Activated CD4-positive, alpha-beta T cell treated with anti-CD3 and anti-CD28 coated beads, Interleukin-2, amount 10 ng/mL, durations not matched to agents 7 days and 5 days (primary cell): ENCODE measurements at places on chromosomes 1 and 21.
A peak's percentile ranks its signal among the peaks of the same experiment; 100 is the strongest.

DNA sequence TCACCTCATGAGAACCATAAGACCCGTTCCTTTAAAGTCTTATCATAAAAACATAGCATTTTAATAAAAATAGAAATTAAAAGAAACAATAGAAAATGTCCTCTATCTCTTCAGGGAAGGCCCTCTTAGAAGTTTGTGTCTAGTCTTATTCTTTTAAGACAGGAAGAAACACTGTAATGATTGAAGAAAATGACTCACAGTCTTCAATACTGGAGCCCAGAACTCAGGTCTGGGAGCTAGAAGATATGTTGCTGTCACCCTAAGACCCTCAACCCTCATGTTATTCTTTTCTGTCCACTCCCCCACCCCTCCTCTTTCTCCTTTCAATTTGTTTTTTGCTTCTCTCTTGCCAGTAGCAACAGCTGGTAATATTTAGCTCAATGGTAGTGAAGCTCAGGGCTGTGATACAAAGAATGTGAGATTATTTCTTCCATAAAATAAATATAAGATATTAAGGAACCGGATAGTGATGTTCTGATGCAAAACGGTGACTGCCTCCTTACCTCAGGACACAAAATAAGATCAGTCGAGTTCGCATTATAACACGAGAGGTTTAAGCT lies 12.0 kb downstream of the DUSP10 start:
- H3K4me1 ChIP-seq, result peaks cover 85% of the 10 kb centered on the region
- DNase-seq, result no peak

GRCh38 chr1:150512846-150513245 lies 2.7 kb upstream of the FALEC start:
- peaks cover 21% of the 10 kb centered on the region for H3K4me1 ChIP-seq
- H3K4me3 ChIP-seq, result no peak overlapping the region
- no peak for DNase-seq
- H3K27me3 ChIP-seq, result no peaks in the 10 kb centered on the region

DNA sequence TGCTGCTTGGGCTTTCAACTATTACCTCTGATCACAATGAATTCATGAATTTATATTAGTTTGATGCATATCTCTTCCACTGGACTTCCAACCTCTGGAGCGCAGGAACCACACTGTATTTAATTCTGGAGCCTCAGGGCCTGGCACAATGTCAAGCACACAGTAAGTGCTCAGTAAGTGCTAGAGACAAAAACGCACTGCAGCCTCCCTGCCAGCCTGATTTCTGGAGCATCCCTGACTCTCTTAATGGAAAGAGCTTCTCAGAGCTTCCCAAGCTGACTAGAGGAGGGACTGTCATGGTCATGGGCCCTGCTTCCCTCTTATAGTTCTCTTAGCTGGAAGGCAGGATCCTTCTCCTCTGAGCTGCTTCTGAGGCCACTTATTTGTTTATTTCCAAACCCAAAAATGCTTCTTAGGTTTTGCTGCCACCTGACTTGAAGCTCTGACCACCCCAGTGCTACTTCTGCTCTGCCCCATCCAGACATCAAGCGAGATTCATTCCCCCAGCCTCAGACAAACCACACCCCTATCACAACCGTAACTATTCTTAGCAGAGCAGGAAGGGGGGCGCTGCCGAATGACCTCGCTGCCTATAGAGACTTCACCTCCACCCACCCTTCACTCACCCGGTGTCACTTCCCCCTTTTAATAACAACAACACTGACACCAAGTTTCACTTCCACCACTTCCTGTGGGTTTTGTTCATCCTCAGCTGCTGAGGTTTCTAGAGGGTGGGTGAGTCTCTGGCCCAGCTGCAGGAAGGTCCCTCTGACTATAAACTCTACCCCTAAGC lies 33.6 kb downstream of the NUAK2 start:
- DNase-seq, result peak; percentile 92
- H3K27me3 ChIP-seq, result peaks cover 7% of the 10 kb centered on the region
- peaks cover 78% of the 10 kb centered on the region for H3K4me1 ChIP-seq
- H3K4me3 ChIP-seq, result peak overlapping the region; percentile 53
- peak overlapping the region; percentile 92 for H3K27ac ChIP-seq

DNA sequence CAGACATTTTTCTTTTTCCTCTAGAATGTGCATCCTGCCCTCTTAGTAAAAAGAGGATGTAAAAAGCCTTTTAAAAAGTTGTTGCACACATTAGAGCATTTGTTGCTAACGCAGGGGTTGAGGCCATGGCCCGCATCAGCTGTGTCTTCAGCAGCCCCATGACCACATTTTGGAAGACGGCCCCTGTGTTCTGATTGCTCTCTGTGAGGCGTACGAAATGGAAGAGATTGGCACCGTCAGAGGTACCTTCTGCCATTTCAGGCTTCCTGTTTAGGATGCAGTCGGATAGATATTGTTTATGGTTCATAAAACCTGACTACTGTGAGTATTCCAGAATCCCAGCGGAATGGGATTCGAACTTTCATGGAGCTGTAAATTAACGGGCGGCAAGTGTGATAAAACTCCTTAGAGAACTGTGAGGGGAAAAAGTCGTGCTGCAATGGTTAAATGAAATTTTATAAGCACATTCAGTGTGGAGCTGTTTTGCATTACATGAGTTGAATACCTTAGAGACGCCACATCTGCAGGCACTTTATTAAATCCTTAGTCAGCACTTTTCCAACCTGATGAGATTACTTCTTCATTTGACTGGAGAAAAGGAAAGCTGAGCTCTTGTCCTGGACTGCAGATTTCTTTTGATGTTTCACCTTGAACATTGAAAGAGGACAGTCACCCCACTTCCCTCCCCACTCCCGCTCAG lies 273.9 kb downstream of the TM2D1 start:
- H3K27me3 ChIP-seq, result peaks cover 2% of the 10 kb centered on the region
- no peak for DNase-seq
- peaks cover 6% of the 10 kb centered on the region for H3K4me1 ChIP-seq
- H3K36me3 ChIP-seq, result no peaks in the 10 kb centered on the region
- no peak overlapping the region for H3K27ac ChIP-seq

DNA sequence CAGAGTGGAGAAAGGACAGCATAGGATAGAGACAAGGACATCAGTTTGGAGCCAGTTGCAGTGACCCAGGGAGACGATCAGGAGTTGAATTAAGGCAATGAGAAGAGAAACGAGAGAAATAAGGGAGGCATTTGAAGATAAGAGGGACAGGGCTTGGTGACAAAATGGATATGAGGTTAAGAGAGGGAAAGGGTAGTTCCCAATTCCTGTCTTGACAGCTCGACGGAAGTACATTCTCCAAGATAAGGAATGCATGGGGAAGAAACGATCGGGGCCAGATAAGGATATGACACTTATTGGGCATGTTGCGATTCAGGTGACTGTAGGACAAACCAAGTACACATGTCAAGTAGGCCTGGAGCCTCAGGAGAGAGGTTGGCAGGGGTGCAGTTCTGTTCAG lies 18.7 kb upstream of the KCNN3 start:
- DNase-seq, result no peak
- H3K27me3 ChIP-seq, result peaks cover 14% of the 10 kb centered on the region
- H3K36me3 ChIP-seq, result no peaks in the 10 kb centered on the region
- peaks cover 17% of the 10 kb centered on the region for H3K4me1 ChIP-seq

GRCh38 chr21:38220270-38220737 lies 36.5 kb upstream of the KCNJ15 start:
- no peaks in the 10 kb centered on the region for H3K27me3 ChIP-seq
- H3K4me1 ChIP-seq, result peaks cover 5% of the 10 kb centered on the region
- no peak for DNase-seq
- H3K36me3 ChIP-seq, result peaks cover 4% of the 10 kb centered on the region

DNA sequence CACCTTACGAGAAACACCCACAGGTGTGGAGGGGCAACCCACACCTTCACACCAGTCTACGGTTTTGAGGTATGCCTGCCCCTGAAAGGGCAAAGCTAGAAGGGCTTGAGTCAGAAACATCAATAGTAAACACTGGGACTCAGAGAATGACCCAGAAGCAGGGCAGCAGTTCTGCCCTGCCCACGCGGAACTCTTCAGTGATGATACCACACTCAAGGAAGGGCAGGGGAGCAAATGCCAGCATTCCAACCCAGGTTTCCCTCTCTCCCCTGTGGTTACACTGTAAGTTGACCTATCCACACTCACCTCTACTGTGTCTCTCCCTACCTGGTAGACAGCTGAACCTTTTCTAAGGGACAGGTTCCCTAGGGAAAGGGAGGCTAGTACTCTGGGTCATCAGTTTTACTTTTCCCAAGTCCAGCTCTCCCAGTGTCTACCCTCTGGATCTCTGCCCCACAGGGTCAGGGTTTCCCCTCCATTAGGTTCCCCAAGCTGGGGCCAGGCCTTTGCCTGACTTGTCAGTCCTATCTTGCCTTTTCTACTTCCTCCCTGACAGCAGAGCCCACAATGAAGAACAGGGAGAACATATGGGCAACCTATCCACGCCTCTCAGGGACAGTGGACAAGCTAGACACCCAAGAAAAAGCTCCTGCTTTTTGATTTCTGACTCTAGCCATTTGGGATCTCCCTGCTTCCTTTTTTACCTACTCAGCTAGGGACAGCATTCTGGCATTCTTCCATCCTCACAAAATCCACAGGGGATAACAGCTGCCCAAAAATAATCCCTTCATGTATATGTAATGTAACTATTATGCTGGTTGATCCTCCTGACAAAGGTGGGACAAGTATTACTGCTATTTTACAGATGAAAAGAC lies 3.0 kb downstream of the F11R start:
- H3K36me3 ChIP-seq, result peaks cover 2% of the 10 kb centered on the region
- peaks cover 45% of the 10 kb centered on the region for H3K4me1 ChIP-seq
- no peak overlapping the region for H3K27ac ChIP-seq
- H3K4me3 ChIP-seq, result no peak overlapping the region
- DNase-seq, result no peak

DNA sequence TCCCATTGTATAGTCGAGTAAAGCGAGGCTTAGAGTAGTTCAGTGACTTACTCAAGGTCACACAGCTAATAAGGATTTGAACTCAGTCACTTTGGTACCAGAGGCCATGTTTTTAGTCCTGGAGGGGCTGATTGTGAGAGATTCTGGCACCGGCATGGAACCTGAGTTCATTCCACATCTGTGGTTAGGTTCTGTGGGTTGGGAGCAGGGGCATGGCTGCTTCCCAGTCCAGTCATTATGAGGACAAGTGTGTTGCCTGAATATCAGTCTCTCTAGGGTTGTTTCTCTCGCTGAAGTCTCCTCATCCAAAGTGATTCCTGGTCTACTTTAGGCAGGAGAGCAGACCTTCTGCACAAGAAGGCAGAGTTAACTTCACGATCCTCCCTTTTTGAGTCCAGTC lies 90.6 kb downstream of the C1orf94 start:
- no peak overlapping the region for H3K4me3 ChIP-seq
- H3K36me3 ChIP-seq, result no peaks in the 10 kb centered on the region
- no peak for DNase-seq
- H3K27me3 ChIP-seq, result no peaks in the 10 kb centered on the region
- H3K27ac ChIP-seq, result no peak overlapping the region
- H3K4me1 ChIP-seq, result no peaks in the 10 kb centered on the region

DNA sequence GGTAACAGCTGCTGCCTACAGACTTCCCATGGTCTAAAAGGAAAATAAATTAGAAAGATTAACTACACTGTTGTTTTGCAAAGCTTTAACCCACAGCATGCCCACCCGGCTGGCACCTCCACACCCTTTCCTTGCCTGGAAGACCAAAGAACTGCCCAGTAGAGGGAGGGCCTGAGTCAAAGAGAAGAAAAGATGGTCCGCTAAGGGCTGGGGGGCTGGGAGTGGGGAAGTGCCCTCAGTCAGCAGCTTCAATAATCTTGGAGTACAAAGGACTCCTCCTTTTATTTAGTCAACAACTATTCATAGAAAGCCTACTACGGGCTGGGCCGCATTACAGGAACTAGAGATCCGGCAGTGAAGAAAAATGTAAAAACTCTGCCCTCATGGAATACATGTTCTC lies 40.6 kb downstream of the ERI3 start:
- H3K36me3 ChIP-seq, result peaks cover 14% of the 10 kb centered on the region
- peaks cover 21% of the 10 kb centered on the region for H3K4me1 ChIP-seq
- H3K27ac ChIP-seq, result no peak overlapping the region
- H3K4me3 ChIP-seq, result no peak overlapping the region
- DNase-seq, result no peak

- no peak for DNase-seq
- no peaks in the 10 kb centered on the region for H3K36me3 ChIP-seq
- H3K4me3 ChIP-seq, result no peak overlapping the region
- H3K27me3 ChIP-seq, result no peaks in the 10 kb centered on the region
- no peak overlapping the region for H3K27ac ChIP-seq
- no peaks in the 10 kb centered on the region for H3K4me1 ChIP-seq
These were observed 168.9 kb downstream of the LMO4 start for GRCh38 chr1:87497380-87498203.

DNA sequence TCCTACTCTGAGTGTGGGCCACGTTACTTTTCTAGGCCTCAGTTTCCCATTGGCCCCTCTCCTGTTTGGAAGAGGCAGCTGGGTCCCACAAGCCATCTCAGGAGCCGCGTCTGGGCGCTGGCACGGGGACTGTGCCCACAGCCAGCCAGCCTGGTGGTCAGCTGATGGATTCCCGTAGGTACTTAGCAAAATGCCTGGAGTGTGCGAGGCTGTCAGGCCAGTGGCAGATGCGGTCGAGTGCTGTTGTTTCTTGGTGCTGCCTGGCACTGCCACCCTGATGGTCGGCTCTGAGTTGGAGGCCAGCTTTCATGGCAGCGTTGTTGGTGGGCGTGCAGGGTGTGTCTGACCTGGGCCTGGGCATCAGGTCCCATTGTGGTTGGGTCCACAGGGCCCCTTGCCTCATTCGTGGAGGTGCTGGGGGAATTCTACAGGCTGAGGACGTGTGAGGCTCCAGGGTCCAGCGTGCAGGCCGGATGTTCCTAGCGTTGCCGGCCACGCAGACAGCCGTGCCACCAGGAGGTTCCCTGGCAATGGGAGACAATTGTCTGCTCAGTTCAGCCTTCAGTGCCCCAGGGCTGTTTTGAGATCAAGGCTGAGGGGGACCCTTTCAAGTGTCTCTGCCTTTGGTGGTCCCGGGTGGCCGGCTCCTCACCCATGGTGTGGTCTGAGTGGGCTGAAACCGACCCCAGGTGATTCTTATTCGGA lies 20.9 kb downstream of the SKI start:
- peaks cover 39% of the 10 kb centered on the region for H3K4me1 ChIP-seq
- peaks cover 48% of the 10 kb centered on the region for H3K36me3 ChIP-seq
- no peak for DNase-seq
- peak overlapping the region; percentile 12 for H3K27ac ChIP-seq
- H3K4me3 ChIP-seq, result no peak overlapping the region

DNA sequence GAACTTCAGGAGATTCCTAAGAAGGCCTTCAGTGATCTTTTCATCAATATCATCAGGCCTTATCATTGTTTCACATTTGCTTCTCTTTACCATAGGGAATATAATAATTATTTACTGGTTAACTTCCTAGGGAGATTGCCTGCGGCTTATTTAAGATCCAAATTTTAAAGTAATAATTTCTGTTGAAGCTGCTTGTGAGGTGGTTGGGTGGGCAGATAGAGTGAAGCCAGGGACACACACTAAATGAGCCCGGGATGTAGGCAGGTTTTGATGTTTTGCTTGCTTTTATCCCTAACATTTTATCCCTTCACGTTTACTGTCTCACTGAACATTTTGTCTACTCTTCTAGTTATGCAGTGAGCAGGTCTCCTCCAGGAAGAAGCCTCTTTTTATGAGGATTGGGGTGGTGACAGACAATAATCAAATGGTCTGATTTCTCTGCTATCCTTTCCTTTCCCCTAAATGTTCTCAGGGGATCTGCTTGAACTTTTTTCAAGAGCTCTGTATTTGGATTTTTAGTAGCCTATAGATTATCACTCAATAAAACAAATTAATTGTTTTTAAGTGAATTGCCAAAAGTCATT lies 164.7 kb downstream of the RUNX1 start:
- no peak for DNase-seq
- H3K27ac ChIP-seq, result peak overlapping the region; percentile 52
- peak overlapping the region; percentile 57 for H3K4me3 ChIP-seq
- peaks cover 48% of the 10 kb centered on the region for H3K36me3 ChIP-seq

- peaks cover 19% of the 10 kb centered on the region for H3K4me1 ChIP-seq
- DNase-seq, result no peak
- no peak overlapping the region for H3K4me3 ChIP-seq
- no peak overlapping the region for H3K27ac ChIP-seq
These were observed 18.3 kb downstream of the DEGS1 start for GRCh38 chr1:224201383-224201782.
